ENCODE measurements at places on chromosomes 12 and 14.

DNA sequence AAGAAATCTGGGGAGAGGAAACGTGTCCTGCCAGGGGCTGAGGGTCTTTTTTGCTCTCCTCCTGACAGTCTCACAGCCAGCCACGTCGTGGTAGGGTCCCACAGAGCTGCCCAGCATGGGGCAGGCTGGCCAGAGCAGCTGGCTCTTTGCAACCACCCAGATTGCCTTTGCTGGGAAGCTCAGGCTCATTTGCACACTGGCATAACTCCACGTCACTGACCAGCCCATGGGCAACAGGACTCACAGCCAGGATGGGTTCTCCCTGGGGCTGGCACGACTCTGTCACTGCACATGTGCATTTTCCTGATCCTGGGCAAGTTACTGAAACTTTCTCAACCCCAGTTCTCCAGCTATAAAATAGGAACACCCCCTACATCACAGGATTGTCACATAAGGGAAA is 242.2 kb downstream of the DPF3 start:
- DNase-seq, result no peak

GRCh38 chr14:70391493-70392391 is 25.1 kb downstream of the SYNJ2BP start:
- DNase-seq, result no peak

GRCh38 chr14:92647797-92648279 is 100.6 kb downstream of the LGMN start:
- DNase-seq, result no peak

DNA sequence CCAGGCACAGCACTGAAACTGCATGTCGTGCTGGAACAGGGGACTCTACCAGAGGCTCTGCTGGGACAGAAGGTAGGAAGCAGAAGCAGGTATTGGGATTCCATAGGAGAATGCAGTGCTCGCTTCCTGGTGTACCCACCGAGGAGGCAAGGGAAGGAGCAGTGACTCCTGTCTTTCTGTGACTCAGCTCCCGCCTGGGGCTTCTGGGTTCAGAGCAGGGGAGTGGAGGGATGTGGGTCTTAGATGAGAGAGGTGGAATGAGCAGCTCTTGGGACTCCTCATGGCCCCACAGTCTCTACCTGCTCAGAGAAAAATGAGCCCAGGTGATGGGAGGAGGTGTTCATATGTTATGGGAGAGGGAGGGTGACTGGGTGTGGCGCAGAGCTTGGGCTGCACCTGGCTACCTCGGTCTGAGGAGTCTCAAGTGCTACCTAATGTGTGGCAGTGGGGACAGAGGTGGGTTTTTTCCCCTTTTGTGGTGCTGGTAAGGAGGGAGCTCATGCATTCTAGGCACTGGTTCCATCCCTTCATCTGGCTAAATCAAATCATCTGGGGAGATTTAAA is 26.3 kb downstream of the WNT5B start:
- DNase-seq, result no peak

DNA sequence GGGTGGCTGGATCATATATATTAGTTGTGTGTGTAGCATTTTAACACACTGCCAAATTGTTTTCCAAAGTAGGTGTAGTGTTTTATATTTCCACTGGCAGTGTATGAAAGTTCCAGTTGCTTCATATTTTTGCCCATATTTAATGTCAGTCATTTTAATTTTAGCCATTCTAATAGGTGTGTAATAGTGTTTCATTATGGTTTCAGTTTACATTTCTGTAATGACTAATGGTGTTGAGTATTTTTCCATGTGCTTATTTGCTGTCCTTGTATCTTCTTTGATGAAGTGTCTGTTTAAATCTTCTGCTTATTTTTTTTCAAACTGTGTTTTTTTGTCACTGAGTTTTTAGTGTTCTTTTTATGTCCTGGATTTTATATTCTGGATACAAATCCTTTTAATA is 8.7 kb downstream of the TBC1D15 start:
- no peak for DNase-seq

- no peak for DNase-seq
These were observed 92.9 kb downstream of the PELI2 start for GRCh38 chr14:56211084-56211483.

DNA sequence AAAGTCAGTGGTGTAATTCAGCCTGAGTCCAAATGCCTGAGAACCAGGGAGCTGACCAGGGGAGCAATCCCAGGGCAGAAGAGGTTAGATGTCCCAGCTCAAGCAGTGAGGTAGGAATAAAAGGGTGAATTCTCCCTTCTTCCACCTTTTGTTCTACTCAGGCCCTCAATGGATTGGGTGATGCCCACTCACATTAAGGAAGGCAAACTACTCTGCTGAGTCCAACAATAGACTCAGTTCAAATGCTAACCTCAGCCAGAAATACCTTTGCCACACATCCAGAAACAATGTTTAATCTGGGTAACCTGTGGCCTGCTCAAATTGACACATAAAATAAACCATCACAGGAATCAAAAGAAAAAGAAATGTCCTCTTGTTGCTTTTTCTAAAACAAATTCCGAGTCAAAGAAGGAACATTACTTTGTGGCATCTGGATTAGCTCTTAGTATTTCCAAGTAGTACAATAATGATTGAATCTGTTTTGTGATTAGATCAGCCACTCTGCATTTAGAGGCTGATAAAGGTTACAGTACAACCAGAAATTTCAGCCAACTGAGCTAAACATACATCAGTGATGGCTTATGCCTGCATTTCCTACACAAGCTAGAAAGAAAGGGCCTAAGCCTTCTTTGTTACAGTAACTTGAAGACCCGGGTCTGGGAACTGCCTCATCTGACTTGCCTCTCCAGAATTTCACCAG is 43.6 kb upstream of the TRIM9 start:
- DNase-seq, result no peak

GRCh38 chr12:53568809-53569557 is 57.2 kb downstream of the ATF7 start:
- no peak for DNase-seq

GRCh38 chr14:37083599-37083998 is 88.8 kb downstream of the SLC25A21 start:
- no peak for DNase-seq

DNA sequence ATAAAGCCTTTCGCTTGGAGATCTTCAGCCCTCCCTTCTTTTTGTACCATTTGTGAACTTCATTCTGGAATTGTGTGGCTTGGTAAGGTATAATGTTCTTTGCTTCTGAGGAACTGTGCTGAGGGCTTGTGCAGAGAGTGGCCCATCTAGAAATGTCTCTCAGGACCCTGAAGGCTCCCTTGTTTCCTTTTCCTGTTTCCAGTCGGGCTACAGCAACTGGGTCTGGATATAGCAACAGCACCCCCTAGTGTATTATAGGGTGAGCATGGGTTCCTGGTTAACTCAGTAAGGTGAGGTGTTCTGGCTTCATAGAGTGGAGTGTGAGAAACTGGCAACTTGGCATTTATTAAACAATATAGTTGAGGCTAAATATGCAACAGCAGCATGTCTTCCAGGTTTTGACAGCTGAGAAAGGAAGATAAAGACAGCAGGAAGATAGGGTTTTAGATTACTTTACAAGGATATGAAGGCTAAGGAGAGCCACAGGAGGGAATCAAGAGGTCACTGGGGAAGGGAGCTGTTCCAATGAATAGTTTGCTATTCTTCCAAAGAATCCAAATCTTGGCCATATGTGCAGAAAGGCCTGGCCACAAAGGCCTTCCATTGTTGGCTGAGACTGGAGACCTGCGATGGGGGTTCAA is 49.1 kb upstream of the RNU6-8 start:
- DNase-seq, result peak; percentile 60

DNA sequence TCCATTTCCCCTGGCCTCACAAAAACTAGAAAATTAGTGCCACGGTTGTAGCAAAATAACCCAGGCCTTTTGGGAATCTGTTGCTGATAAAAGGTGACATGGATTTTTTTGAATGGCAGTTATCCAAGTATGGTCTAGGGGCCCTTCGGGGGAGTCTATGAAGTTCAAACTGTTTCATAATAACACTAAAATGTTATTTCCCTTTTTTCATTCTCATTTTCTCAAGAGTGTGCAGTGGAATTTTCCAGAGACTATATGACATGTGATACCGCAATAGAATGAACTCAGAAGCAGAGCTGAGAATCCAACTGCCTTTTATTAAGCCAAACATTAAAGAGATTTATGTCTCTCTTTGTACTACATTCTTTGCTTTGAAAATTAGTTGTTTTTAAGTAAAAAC is 26.9 kb downstream of the GSTZ1 start:
- DNase-seq, result peak; percentile 6

- DNase-seq, result no peak
These were observed 94.3 kb upstream of the GPHB5 start for GRCh38 chr14:63413009-63413408.

GRCh38 chr12:64205542-64205941 is 16.6 kb downstream of the KICS2 start:
- no peak for DNase-seq

GRCh38 chr12:101407049-101407435 is 530 bp downstream of the ARL1 start:
- no peak for DNase-seq

GRCh38 chr14:90922141-90922540 is 105.9 kb upstream of the TTC7B start:
- no peak for DNase-seq

GRCh38 chr14:103871596-103872480 is 24.5 kb upstream of the PPP1R13B start:
- no peak for DNase-seq

DNA sequence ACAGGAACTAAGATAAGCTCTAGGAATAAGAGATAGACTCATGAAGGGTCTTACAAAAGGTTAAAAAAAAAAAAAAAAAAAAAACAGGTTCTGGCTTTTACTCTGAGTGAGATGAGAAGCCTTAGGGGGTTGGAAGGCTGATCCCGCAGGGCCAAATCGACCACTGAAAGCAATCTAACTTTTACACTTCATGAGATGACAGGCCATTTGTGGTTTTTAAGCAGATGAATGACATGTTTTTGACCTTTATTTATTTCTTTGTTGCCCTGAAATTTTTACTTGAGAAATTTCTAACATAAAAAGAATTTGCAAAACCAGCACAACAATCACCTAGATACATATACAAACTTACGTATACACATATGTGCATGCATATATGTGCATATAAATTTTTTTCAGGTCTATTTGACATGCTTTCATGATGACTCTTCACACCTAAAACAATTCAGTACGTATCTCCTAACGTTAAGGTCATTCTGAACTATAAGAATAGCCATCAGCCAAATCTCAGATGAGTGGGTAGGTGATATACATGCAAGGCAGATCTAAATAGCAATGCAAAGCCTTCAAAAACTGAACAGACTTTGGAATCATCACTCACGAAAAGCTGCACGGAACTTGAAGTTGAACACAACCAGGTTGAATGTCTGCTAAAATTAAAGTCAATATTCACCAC is 87.0 kb downstream of the R3HDM2 start:
- DNase-seq, result no peak

GRCh38 chr14:55713486-55713885 is 133.5 kb downstream of the KTN1 start:
- DNase-seq, result no peak

GRCh38 chr12:42097971-42098370 is 46.7 kb downstream of the GXYLT1 start:
- no peak for DNase-seq

DNA sequence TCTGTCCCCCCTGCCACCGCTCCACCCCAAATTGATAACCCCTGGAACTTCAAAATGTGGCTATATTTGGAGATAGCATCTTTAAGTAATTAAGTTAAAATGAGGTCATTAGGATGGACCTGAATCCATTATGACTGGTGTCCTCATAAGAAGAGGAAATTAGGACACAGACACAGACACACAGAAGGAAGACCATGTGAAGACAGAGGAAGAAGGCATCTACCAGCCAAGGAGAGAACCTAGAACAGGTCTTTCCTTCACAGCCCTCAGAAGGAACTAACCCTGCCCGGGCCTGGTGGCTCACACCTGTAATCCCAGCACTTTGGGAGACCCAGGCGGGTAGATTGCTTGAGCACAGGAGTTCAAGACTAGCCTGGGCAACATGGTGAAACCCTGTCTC is 3.6 kb upstream of the HRK start:
- DNase-seq, result no peak

- DNase-seq, result no peak
These were observed 212.4 kb upstream of the FLRT2 start for GRCh38 chr14:85317491-85318021.

- no peak for DNase-seq
These were observed 9.7 kb upstream of the IFI27 start for GRCh38 chr14:94100847-94101246.

GRCh38 chr14:34078117-34078743 is 127.4 kb upstream of the EGLN3 start:
- no peak for DNase-seq

GRCh38 chr12:43100231-43100630 is 451.8 kb downstream of the ADAMTS20 start:
- DNase-seq, result no peak

DNA sequence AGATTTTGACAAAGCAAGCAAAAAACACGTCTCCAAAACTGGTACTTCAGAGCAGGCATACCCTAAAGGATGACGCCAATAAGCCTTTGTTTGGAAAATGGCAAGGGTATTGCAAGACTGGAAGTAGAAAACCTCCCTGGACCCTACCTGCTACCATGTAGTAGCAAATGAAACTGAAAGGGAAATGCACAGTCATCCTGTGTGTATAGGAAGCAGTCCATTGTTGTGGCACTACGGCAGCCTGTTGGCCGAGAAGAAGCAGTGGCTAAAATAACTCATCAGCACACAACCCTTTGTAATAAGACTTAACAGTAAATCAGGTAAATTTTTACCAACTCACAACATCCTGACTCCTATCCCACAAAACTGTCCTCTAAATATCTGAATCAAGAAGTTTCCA is 386.4 kb downstream of the RGS6 start:
- DNase-seq, result no peak

- no peak for DNase-seq
These were observed 318.5 kb downstream of the KCNC2 start for GRCh38 chr12:74891083-74891668.

GRCh38 chr12:62977418-62977817 is 42.5 kb upstream of the PPM1H start:
- DNase-seq, result peak; percentile 63

GRCh38 chr14:102853648-102854047 is 68.8 kb upstream of the AMN start:
- no peak for DNase-seq

DNA sequence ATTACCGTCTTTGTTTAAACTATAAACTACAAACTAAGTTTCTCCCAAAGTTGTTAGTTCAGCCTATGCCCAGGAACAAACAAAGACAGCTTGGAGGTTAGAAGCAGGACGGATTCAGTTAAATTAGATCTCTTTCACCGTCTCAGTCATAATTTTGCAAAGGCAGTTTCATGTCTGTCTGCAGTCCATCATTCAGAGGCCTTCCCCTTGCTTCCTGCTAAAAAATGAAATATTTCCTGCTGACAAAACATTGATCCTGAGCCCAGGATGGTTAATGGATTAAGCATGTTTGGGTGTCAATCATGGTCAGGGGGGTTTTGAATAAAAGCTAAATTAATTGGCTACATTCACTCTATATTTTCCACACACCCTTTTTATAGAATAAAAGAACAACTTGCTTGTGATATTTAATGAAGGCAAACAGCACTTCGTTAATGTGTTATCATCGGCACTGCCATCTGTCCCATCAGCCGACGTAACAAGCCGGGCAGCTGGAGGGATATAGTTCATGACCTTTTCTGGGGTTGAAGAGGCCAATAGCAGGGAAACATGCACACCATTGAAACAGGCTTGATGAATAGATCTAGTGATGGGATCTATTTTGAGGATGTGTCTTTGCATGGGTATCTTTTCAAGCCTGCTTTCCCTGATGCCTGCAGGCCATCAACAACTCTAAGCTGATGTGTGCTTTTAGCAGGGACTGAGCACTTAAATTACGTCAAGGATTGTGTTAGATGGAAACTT is 521.3 kb upstream of the TMEM132C start:
- no peak for DNase-seq

Measured in SK-N-MC (cell line).